ENCODE measurements at places on chromosomes 1 and 21.

- DNase-seq: no peak
Measured at GRCh38 chr1:177170756-177171535, at the start of gene BRINP2. TSS of gene BRINP2 (plus strand) at chr1:177170958. CDS start at chr1:177229877, 58,919 bp downstream.

- no peak for DNase-seq
Measured at GRCh38 chr1:204272505-204272904, 58.7 kb upstream of the GOLT1A start.

GRCh38 chr1:167056529-167057231 lies 33.5 kb downstream of the GPA33 start:
- DNase-seq: no peak

GRCh38 chr1:175207971-175208370 lies 15.4 kb upstream of the KIAA0040 start:
- DNase-seq: no peak
